Right lung (tissue), 10 donors: ENCODE measurements at places on chromosomes 3 and 15. TPM values are rescaled to one million over a fixed set of nuclear protein-coding genes. Genes with fewer than 3 reads are reported as not detected.

Gene GUCA1C
- polyA plus RNA-seq, result not detected

Gene CCDC71
- polyA plus RNA-seq, result 18.0 TPM

Gene PRR20G
- polyA plus RNA-seq, result not detected

DNA sequence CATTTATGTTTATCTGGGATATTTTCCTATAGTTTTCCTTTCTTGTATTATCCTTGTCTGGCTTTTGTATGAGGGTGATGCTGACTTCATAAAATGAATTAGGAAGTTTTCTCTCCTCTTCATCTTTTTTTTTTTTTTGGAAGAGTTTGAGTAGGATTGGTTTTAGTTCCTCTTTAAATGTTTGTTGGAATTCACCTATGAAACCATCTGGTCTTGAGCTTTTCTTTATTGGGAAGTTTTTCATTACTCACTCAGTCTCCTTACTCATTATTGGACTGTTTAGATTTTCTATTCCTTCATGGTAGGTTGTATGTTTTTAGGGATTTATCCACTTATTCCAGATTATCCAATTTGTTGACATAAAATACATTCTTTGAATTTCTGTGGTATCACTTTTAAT is 18.7 kb upstream of the MASP1 start:
- no peak for DNase-seq

GRCh38 chr3:139105154-139105702 is 60.5 kb upstream of the PRR23C start:
- no peak for DNase-seq

- no peak for DNase-seq
Observed at GRCh38 chr3:121483290-121483689, 62.5 kb downstream of the POLQ start.

DNA sequence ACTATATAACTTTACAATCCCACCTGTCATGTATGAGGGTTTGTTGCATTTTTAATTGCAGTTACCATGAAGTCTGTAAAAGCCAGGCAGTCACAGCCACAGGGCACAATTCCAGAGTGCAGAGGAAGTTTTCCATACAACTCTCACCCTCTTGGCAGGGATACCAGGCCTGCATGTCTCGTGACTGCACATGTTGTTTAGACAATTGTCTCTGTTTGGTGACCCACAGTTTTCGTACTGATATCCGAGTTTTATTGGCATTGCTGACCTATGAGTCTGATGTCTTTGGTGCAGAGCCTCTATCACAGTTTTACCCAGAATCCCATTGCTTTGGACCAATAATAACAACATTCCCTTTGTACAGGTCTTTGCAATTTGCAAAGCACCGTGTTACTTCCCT is 24.9 kb upstream of the MYZAP start:
- no peak for DNase-seq

DNA sequence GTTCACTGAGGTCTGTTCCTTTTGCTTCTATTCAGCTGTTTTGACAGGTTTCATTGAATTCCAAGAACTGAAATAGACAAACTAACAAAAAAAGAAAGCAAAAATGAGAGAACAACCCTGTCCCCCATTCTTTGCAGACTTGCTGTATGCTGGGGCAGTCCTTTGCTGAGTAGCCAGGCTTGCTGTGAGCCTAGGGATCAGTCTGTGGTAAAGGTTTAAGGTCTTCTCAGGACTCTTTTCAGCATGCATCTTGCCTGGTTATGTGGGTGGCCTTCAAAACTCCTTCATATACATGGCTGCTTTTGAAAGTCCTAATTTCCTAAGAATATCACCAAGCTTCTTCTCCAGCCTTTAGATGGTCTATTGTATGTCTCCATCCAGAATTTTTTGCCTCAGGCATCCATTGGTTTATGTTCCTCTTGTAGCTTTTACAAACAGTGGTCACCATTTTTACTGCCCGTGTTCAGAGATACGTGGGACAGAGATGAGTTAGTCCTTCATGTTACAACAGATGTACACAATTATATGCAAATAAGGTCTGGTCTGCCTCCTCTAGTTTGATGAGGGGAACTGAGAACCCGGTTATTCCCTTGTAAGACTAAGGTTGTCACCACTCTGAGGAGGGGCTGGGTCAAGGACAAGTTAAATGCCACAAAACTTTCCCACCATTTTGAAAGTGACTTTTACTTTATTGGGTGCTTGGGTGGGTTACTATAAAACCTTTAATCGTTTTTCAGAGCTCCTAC is 41.4 kb downstream of the SACM1L start:
- no peak for DNase-seq

GRCh38 chr3:194485881-194486539 is 792 bp downstream of the ATP13A3 start:
- DNase-seq, result peak; percentile 34

DNA sequence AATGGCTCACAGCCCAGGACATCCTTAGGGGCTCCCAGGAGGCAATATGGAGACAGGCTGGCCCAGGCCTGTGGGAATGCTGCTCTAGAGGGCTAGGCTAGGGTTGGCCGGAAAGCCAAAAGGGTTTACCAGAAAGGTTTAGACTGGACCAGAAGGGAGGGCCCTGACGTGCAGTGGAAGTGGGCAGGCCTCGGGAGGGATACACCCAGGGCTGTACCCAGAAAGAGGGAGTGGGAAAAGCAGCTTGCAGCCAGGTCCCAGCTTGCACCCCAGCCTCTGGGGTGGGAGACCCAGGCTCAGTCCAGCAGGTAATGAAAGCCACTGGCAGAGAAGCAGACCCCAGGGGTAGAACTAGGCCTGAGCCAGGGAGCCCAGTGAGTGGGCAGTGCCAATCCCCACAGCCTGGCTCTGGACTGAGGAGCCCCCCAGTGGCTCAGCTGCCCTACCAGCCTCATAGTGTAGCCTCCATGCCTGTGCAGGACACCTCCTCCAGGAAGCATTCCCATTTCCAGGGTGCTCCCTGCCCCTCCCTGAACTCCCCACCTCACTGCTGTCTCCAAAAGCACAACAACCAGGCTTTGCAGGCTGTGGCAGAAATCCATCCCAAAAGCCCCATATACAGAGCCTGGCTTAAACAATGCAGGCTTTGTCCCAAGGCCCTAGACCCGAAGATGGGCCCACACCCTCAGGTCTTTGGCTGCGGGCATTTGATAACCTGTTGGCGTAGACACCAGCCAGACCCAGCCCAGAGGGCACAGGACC is 3.5 kb downstream of the GORASP1 start:
- DNase-seq, result no peak
